ENCODE measurements at places on chromosomes 11 and 22.
A peak's percentile ranks its signal among the peaks of the same experiment; 100 is the strongest.

- no peak for DNase-seq
Observed at GRCh38 chr11:34232807-34233206, 125.0 kb downstream of the ABTB2 start.

GRCh38 chr11:118872403-118872821 is 11.3 kb upstream of the CXCR5 start:
- peak; percentile 77 for DNase-seq

GRCh38 chr11:108751444-108751843 is 86.6 kb downstream of the DDX10 start:
- no peak for DNase-seq

DNA sequence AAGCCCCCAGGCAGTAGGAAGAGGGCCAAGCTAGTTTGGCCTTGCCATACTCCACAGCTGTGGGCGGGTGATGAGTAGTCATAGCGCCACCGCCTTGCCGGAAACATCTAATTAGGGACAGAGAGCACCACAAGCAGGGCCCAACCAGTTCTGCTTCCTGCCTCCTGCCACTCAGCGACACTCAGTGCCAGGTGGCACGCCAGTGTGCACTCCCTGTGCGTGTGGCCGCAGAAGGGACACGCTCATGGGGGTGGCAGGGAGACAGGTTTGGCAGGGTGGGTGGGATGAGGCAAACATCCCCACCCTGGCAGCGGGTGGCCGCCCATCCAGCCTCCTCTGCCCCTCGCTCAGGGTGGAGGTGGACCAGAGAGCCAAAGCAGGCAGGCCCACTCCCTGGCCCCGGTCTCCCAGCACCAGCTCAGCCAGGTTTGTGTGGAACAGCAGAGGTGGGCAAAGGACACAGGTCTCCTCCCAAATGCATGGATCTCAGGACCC is 4.9 kb downstream of the OVOL1 start:
- peak; percentile 71 for DNase-seq

- no peak for DNase-seq
Observed at GRCh38 chr11:6736495-6737121, 35.2 kb downstream of the OR2AG2 start.

DNA sequence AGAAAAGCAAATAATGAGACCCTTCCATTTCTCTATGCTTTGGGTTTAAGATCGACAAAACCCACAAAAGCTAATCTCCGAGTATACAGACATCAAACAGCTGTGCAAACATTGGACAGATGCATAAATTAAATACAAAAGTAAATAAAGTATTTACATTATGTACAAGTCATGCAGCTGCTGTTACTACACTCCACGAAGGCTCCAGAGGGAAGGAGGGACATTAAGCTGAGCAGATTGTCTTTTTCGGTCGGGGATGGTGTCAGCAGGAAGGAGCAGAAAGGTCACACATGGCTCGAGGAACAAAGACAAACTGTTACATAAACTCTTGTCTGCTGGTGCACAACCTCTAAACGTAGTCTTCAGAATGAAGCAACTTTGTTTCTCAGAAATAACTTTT is 88.8 kb upstream of the BARX2 start:
- no peak for DNase-seq

DNA sequence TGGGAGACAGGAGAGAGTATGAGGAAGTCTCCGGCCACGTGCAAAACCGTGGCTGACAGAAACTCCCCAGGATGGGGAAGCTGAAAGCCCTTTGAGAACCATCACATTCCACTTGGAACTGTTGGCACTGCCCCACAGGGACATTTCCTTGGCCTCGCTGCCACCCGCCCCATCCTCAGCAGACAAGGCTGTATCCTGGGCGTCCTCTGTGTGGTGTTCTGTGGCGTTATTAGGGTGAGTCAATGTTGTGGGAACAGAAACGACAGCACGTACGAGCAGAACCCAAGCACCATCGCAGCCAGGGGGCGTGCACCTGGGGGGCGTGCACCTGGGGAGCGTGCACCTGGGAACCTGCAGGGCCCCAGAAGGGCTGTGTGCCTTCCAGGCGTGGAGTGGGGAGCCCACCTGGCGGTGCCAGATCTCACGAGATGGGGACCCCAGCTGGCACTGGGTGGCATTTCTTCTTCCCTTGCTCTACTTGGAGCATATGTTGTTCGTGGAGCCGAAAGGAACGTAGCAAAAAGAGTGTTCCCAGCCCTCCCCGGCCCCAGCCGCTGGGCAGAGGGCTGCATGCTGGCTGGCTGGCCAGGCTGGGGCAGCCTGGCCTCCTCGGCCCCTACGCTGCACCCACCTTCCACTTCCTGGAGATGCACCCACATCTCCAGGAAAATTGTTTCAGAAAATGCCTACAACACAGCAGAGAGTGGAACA is 35.4 kb downstream of the NFAM1 start:
- no peak for DNase-seq

DNA sequence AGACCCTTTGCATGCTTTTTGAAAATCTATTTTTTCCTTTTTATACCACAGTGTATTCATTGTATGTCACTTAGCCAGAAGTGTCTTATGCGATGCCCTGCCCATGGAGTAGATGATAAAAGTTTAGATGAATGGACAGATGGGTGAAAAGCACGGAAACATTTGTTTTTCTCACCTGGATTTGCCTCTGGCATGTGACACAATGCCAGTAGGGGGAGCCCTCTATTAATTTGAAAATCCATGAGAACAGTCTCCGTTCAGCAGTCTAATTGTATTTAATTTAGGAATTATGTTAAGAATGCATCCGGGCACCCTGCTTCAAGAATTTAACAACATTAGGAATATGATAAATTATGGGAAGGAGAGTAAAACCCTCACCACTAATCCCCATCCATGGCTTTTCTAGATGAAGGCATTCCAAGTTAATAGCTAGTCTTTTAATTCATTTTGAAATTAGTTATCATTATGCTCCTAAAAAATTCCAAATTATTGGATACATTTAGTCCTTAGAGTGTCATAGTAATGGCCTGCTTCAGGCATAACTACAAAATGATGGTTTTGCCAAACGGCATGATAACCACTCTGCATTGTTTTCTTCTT is 55.3 kb upstream of the ALKBH3 start:
- DNase-seq, result no peak

Data from stimulated activated CD4-positive, alpha-beta T cell treated with anti-CD3 and anti-CD28 coated beads, Interleukin-1b, Interleukin-23, amount 100 ng/mL, for 48 hours (primary cell).